ENCODE measurements at places on chromosomes 12 and 14. TPM values are rescaled to one million over a fixed set of nuclear protein-coding genes. Genes with fewer than 3 reads are reported as not detected.

Gene CLEC7A
- 22.3 TPM for total RNA-seq

DNA sequence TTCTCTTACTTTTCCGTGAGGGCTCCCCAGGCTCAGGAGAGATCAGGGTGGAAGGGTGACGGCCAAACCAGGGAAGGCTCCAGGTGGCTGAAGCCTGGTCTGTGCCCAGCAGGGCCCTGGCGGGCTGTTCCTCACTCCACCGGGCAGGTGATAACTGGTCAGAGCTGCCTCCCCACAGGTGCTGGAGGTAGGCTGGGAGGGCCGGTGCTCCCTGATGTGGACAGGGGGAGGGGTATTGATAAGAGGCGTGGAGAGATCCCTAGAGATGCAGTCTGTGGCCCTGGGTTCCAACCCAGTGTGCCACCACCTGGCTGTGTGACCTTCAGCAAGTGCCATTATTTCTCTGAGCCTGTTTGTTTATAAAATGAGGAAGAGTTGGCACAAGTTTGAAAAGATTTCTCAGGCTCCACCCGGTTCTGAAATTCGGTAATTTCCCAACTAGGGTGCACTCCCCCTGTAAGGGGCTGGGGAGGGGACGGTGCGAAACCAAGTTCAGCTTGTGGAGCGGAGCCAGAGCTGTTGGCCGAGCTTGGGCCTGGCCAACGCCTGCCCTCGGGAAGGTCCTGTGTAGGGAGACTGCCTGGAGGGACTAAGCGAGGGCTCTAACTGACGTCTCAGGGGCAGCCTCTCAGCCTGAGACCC, 1.0 kb upstream of the NR4A1 start:
- ATAC-seq, result no peak

- ATAC-seq, result peak; percentile 4
These were observed 1.4 kb downstream of the ACTN1 start for GRCh38 chr14:68977718-68978171.

DNA sequence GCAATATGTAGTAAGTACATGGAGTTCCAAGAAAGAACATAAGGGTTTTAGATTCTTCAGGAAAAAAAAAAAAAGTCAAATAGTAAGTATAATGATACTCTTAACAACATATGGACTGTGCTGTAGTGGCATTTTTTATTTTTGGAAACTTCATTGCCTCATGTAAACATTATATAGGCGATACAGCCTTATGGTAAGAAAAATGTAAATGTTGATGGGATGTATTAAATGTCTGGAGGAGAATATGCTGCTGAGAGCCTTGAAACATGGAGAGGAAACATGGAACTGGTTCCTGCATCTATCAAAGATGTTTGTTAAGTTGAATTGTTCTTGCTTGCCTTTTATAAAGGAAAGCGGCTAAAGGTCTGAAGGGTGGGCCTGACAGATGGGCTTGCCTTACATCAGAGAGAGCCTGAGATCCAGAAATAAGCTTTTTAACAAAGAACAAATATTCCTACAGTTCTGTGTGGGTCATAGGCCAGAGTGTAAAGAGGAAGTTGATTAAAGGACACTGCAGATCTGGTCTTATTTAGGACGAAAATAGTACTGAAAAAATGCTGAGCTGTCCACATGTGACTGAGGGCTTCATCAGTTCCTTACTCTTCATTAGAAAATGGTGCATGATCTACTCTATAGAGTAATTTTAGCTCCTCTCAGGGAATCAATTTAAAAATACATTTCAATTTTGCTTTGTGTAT, 448.1 kb upstream of the DCN start:
- ATAC-seq, result no peak

DNA sequence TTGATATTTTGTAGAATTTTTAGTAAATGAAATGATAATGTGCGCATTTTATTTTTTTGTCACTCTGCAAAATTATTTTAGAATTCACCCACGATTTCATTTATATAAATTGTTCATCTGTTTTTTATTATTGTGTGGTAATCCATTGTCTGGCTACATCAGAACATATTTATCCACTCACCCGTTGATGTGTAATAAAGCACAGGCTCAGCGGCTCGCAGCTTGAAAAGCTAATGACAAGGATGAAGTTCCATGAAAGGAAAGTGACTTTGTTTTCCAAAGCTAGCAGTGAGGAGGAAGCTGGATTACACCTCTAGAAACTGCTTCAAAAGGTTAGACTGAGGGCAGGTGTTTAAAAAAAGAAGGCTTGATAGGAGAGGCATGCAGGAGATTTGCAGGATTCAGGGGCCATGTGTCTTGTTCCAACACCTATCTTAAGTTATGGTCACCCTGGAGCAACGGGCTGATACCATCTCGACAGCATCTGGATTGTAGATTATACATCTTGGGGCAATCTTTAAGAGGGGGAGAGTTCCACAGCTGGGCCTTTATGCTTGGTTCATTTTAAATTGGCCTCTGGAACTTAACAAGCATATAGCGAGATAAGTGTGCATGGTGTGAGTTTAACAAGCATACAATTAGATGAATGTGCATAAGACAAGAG, 194.1 kb downstream of the TMTC3 start:
- no peak for ATAC-seq

DNA sequence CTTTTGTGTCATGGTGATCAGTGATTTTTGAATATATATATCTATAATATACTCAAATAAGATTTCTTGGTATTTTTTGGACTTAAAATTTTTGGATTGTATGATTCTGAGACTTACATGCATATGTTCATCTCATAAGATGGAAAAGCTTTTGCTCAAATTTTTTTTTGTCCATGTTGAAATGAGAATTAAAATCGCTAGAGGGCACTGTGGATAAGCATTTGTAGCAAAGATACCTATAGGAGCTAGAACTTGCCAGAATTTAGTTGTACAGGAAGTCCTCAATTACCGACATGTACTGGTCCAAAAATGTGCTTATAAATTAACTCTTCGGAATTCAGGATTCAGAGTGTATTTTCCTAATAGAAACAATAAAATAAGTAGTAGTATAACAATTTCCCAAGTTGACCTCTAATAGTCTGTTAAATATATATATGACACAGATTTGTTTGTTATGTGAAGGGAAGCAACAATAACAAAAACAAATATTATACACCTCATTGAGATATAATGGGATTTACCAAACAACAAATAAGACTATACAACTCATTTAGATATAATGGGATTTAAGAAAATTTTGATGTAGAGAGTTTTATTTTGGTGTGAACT, 179.6 kb downstream of the TMEM117 start:
- peak; percentile 53 for ATAC-seq

DNA sequence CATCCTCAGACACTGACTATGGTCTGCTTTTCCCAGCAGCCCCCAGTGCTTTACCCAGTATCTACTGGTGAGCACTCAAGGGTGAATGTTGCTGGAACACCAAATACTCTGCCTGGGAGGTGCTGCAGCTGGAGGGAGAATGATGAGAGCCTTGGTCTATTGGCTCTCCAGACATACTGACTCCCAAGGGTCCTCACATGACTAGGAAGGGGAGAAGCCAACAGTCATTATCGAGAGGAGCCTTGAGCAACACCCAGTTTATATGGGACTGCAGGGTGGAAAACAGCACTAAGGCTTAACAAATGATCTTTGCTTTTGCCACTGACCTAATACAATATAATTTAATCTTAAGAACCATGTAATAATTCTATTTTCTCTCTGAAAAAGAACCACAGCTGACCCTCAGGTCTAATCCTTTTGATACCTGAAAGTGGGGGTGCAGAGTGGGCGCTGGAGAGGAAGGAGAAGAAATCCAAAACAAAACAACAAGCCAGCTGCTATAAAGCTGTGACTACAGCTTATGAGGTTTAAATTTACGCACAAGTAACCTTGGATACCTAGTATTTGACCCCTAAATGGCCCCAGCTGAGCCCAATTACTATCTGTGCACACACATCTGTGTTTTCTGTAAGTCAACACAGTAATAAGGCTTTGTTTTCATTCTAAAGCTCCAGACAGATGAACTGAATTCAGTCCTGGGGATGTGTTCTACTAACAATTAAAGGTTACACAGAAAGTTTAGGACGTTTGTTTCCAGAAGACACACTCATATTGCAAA, 107.8 kb upstream of the GRIP1 start:
- no peak for ATAC-seq

Gene BIN2
- total RNA-seq, result 1.5 TPM

DNA sequence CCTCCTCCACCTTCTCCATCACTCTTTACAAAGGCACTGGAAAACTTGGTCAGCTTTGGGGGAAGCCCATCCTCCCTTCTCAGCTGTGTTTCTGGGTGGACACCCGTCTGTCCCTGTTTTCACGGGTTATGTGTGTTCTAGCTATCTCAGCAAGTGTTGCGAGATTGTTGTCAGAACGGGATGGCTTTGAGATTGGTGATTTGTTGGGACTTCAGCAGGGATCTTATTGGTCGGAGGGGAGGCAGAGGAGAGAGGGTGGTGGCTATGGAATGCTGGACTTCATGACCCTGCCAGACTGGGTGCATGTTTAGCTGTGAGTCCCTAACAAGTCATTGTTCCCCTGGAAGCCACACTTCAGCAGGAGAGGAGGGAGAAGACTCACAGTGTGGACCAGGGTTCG, 2.1 kb downstream of the USP5 start:
- no peak for ATAC-seq

GRCh38 chr12:54977155-54977554, 7.4 kb downstream of the TESPA1 start:
- ATAC-seq, result no peak

Gene CRIP2
- 51.5 TPM for total RNA-seq

GRCh38 chr14:66111891-66112290, 374.3 kb upstream of the CCDC196 start:
- ATAC-seq, result no peak

DNA sequence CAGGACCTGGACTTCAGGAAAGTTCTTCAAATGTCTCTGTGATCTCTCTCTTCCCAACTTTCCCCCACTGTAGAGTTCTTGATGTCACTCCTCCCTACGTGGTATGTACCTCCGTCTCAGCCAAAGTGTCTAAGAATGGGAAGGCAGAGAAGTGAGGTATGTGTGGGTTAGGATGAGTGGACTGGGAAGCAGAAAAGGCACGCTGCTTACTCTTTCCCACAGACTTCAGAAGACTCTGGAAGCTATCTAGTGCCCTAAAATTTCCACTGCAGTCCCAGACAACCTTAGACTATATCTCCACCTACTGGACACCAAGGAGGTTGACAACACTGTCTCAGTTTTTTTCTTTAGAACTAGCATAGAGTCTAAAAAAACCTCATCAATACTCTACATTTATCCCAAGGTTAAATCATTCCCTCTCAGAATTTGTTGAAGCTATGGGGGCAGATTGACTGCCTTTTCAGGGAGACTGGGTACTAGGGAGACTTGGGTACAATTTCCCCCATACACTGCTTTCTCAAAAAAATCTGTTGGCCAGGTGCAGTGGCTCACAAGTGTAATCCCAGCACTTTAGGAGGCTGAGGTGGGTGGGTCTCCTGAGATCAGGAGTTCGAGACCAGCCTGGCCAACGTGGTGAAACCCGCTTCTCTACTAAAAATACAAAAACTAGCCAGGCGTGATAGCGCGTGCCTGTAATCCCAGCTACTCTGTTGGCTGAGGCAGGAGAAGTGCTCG, 20.6 kb upstream of the ITGA5 start:
- ATAC-seq, result peak; percentile 92

Gene LTBR
- 84.2 TPM for total RNA-seq

DNA sequence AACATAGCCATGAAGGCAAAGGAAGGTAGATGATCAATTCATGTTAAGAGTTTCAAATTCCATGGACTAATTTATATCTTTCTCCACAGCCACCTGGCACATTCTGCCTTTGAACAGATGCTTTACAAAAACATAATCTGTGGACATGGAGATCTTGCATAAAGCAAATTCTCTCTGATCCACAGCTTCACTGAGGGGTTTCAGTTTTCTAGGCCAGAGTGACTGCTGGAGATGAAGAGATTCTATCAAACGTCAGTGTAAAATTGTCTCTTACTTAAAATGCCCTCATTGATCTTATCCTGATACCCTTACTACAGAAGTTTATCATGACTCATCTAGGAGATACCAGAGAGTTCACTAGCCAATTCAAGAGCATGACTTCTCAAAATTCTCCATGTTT, 291.6 kb downstream of the DAD1 start:
- ATAC-seq, result no peak

All from esophagus mucosa (tissue), 1 donor.